Testis (tissue), 5 donors: ENCODE measurements at places on chromosomes 12 and 14. TPM values are rescaled to one million over a fixed set of nuclear protein-coding genes. Genes with fewer than 3 reads are reported as not detected.
A peak's percentile ranks its signal among the peaks of the same experiment; 100 is the strongest.

A2M gene
- polyA plus RNA-seq, result 200 TPM

SYNE2 gene
- 74.6 TPM for polyA plus RNA-seq

DNA sequence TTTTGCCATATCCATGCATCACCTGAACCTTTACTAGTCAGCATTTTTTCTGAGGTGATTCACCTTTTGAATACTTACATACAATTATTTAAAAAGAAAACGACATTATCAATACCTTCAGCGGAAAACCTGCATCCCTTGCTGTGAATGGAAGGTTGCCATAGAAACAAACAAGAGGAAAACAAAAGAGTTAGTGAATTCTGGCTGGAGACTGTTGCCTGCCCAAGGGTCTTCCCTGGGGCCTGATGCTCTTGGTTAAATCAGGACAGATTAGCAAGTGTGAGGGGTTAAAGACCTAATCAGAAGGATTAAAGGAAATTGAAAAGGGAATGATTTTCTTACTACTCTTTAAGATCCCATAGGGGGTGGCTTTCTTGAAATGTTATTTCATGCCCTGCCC, 96.0 kb upstream of the WSCD2 start:
- no peak for DNase-seq

- DNase-seq, result no peak
Measured at GRCh38 chr12:46299851-46300250, 31.0 kb upstream of the SLC38A1 start.

GRCh38 chr14:96225745-96226151, 21.1 kb downstream of the BDKRB2 start:
- no peak for DNase-seq

JDP2 gene
- 14.0 TPM for polyA plus RNA-seq

- no peak for DNase-seq
Measured at GRCh38 chr14:69089046-69089445, 63.9 kb downstream of the DCAF5 start.

MANSC4 gene
- polyA plus RNA-seq, result 1.1 TPM

DNA sequence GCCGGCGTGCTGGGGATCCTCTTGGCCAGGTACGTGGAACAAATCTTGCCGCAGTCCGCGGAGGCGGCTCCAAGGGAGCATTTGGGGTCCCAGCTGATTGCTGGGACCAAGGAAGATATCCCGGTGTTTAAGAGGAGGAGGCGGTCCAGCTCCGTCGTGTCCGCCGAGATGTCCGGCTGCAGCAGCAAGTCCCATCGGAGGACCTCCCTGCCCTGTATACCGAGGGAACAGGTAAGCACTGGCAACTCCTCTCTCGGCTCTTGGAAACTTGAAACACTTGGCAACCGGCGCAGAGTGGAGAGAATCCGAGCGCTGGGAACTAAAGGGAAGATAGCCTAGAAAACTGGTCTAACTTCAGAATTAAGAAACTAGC, 1.7 kb downstream of the PDE3A start:
- DNase-seq, result peak; percentile 36

GRCh38 chr14:104937161-104937560, 12.5 kb downstream of the PLD4 start:
- no peak for DNase-seq

DNA sequence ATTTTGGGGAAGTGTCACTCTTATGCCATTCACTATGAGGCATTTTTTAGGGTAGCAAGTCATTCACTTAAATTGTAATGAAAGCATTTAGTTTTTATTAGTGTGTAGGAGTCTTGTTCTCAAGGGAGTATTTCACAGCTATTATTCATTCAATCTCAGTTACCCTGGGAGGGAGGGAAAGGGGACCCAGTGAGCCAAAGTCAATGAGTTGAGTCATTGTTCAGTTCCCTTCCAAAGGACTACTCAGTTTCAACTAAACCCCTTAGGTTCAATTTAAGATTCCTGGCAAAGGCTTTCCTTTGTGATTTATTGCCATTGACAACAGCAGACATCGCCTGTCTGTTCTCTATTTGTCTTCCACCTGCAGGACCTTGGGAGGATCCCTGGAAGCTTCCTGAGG, 29.3 kb upstream of the RASSF8 start:
- no peak for DNase-seq

DNA sequence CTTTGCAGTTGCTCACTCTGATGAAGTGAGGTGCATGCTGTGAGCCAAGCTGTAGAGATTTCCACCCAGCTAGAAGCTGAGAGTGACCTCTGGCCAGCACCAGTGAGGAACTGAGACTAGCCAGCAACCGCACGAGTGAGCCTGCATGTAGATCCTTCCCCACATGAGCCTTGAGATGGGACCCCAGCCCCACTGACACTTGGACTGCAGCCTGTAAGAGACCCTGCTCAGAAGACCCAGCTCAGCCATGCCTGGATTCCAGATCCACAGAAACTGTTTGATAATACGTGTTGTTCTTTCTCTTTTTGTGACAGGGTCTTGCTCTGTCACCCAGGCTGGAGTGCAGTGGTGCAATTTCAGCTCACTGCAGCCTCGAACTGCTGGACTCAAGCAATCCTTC, 229.2 kb downstream of the GLT1D1 start:
- no peak for DNase-seq

DNA sequence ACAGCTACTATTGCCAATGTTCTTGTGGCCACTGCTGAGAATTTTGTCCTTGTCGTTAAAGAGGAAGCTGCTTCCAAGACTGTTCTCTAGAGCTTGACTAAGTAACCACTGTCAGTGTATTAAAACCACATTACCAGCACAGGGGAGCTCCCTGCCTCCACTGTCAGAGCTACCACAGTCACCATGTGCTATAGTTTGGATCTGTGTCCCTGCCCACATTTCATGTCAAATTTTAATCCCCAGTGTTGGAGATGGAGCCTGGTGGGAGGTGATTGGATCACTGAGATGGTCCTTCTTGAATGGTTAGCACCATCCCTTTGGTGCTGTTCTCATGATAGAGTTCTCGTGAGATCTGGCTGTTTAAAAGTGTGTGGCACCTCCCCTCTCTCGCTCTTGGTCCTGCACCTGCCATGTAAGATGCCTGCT, 23.2 kb upstream of the RAP1B start:
- DNase-seq, result no peak

GRCh38 chr12:19323805-19324204, 115.5 kb upstream of the AEBP2 start:
- DNase-seq, result no peak

PRPH gene
- polyA plus RNA-seq, result 112 TPM

DNA sequence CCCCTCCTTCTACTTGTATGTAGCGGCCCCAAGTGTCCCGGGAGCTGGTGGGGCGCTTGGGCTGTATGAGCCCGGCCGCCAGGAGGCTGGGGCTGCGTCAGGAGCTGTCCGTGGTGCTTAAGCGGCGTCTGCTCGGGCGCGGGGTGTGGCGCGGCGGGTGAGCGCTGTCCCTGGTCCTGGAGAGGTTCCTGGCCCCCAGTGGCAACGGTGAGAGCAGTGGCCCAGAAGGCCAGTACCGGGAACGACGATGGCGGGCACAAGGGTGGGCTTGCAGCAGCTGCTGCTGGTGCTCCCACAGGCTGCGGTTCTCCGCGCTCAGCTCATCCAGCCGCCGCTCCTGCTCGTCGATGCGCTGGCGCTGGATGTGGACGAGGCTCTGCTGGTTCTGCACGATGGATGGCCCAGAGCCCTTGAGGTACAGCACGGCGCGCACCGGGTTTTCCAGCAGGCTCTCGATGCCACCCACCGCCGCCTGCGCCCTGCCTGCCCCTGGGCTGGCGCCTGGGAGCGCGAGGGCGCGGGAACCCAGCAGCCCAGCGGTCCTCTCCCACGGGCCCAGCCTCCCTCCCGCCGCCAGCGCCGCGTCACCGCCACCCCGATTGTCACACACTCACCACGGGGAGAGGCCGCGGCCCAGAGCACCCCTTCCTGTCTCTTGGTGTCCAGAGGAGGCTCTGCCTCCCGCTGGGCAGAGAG, 41.9 kb upstream of the FKBP4 start:
- peak; percentile 81 for DNase-seq

DNA sequence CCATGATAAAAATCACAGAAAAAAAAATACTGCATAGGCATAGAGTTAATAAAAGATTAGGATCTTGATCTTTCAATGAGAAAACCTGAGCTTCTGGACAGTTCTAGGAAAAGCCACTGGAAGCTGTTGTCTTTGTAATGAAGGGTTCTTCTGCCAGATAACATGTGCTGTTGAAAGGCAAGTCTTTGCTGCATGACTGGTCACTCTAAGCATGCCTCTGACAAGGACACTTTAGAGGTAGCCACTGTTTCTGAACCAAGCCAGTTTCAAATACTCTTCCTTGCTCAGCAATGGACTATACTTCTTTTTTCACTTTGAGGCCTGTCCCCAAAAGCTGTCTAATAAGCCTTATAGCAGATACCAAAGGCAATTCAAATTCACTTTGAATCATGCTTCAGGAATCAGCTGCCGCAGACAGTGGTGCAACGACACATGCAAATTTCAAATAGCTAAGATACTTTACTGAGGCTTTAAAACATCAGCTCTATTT, 70.2 kb downstream of the BTG1 start:
- DNase-seq, result no peak

GRCh38 chr14:46279776-46280175, 371.8 kb downstream of the RPL10L start:
- no peak for DNase-seq

DNA sequence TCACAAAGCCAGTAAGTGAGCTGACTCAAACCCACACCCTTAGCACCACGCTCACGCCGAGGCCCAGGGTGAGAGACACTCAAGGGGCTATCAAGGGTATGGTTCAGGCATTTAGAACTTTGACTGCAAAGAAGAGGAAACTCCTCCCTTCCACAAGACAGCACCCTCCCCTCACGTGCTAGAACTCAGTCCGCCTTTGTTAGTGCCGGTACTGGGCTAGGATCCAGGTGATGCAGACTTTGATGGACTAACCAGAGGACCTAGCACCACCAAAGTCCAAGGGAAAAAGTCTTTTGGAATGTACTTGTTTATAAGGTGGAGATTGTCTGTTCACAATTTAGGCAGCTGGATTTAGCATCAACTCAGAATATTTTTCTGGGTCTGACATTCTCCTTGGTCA, 33.7 kb downstream of the VWF start:
- DNase-seq, result no peak

DNA sequence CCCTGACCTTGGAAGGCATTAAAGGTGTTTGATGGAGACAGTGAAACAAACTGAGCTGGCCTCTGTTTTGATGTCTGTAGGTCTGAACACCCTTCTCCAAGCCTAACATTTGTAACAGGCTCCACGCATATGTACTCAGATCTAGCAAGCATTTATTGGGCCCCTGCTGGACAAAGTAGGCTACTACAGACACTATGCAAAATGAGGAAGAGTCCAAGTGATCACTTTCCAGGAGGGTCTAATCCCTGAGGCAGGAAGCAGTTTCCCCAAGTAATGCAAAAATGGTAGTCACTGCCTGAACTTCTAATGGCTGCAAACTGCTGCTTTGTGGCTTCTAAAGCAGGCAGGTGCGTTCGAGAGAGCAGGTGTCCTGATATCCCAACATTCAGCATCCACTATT, 405.8 kb downstream of the MED13L start:
- peak; percentile 31 for DNase-seq

GRCh38 chr12:48454667-48455066, 17.7 kb upstream of the ANP32D start:
- DNase-seq, result no peak

LAG3 gene
- polyA plus RNA-seq, result 6.3 TPM

IRF2BPL gene
- polyA plus RNA-seq, result 30.9 TPM

DHRS2 gene
- 4.1 TPM for polyA plus RNA-seq

GRCh38 chr12:25839470-25839869, 119.0 kb upstream of the RASSF8 start:
- no peak for DNase-seq

DNA sequence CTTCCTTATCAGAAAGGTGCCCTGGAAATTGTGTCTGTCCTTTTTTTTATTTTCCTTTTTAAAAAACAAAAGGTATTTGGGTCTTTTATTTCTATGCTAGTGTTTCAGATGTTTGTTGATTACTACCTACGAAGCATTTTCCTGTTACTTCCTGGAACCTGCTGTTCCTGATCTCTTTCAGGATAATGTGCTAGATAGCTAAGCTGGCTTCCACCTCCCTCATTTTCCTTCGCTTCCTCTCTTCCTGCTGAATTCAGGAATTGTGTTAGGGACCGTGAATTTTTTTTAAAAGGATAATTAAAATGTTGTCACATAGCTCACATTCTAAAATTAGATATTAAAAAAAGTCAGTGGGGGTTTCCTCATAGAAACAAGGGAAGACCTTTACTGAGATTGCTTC, 27.7 kb downstream of the TMTC2 start:
- DNase-seq, result no peak

- DNase-seq, result no peak
Measured at GRCh38 chr12:9948606-9949296, 16.6 kb upstream of the CLEC2A start.

DNA sequence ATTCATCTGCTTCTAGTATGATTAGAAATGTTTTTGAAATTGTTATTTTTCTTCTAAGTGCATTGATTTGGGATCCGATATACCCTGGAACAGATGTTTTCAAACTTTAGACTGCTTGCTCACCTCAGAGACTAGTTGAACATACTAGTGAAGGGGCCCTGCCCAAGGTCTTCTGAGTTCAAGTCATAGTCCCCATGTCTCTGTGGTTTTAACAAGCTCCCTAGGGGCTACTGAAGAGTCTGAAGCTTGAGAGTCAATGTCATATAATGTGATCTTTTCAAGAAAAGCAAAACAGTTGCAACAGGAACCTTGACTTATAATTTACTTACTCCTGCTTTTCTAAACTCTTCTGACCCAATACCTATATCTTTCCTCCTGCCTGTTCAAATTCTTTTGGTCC, 7.5 kb upstream of the UBE2N start:
- no peak for DNase-seq
